Stimulated activated CD4-positive, alpha-beta T cell treated with anti-CD3 and anti-CD28 coated beads, Interleukin-1b, Interleukin-23, amount 100 ng/mL, for 1 hour (primary cell): ENCODE measurements at places on chromosomes 2 and 18.

DNA sequence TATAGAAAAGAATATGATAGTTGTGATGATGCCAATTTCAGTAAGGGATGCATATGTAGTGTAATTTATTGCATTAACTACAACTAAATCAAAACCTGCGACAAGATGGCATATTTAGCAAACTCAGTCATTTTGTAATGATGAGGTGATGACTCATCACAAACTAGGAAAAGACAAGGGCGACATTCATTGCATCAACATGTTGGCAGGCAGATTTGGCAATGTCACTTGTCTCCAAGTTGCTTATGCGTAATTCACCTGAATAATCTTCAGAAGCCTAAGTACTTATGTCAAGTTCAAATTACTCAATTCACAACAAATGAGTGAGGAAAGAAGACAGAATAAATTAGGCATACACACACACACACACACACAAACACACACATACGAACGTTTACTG is 273.2 kb upstream of the RGPD4 start:
- DNase-seq = no peak

DNA sequence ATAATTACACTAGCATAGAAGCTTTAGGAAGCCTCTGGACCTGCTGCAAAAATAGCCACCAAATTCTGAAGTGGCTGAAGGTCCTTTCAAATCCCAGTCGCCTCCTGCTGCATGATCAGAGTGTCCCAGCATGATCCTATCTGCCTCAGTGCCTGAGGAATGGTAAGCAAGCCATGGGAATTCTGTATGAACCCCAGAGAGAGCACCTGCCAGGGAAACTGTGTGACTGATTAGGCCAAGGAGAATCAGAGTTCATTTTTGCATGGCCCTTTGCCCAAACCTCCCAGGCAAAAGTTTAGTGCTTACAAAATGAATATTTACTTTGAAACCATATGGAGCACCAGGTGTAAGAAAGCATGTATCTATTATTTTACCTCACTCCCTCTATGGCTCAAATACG is 221.4 kb downstream of the ARL4C start:
- no peak for DNase-seq

- no peak for DNase-seq
Measured at GRCh38 chr18:76839086-76839794, 16.9 kb downstream of the ZNF236 start.

DNA sequence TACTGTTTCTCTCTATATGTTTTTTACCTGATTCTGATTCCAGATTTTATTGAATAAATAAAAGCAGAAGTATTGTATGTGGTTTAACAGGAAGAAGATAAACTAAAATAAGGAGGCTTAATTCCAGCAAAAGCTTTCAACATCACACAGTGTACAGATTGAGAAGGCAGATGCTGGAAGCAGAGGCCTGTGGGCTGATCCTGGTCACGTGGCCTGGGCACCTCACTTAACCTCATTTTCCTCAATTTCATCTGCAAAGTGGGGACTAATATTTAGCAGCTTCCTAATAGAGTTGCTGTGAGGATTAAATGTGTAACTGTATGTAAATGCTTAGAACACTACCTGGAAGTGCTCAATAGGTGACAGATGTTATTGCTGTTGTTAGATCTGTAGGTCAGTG is 58.0 kb downstream of the CDCA7 start:
- no peak for DNase-seq

GRCh38 chr2:238493880-238494572 is 67.3 kb downstream of the ASB1 start:
- no peak for DNase-seq

GRCh38 chr2:55901322-55901721 is 22.3 kb downstream of the EFEMP1 start:
- DNase-seq = no peak

DNA sequence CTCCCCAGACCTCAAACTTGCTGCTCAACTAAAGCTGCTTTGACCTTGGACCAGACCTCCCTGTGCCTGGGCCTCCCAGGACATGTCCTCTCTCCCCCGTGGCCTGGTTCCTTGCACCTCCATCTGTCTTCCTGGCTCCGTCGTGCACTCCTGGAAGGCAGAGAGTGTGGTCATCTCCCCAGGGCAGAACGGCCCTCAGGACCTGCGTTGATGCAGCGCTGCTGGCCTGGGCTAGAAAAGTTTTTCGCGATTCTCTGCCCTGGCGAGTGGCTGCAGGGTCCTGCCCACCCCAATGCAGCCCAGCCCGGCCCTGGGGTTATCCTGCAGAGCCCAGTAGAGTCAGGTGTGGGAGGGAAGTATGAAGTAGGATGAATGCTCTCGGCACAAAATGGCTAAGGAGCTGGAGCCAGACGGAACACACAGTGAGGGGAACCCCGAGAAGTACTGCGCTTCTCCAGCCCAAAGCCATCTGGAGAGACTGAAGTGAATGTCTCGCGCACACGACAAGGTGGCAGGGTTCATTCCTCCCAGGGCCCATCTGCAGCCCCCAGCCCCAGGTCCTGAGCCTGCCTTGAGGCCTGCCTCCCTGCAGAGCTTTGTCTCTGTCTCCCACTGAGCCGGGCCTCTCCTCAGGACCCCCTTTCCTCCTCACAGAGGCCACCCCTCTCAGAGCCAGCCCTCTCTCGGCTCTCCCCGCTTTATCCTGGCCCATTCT is 41.7 kb downstream of the ATOH8 start:
- DNase-seq = no peak

GRCh38 chr18:36757081-36757480 is 71.7 kb downstream of the TPGS2 start:
- no peak for DNase-seq

- DNase-seq = no peak
Measured at GRCh38 chr2:222982010-222982908, 69.7 kb upstream of the KCNE4 start.

DNA sequence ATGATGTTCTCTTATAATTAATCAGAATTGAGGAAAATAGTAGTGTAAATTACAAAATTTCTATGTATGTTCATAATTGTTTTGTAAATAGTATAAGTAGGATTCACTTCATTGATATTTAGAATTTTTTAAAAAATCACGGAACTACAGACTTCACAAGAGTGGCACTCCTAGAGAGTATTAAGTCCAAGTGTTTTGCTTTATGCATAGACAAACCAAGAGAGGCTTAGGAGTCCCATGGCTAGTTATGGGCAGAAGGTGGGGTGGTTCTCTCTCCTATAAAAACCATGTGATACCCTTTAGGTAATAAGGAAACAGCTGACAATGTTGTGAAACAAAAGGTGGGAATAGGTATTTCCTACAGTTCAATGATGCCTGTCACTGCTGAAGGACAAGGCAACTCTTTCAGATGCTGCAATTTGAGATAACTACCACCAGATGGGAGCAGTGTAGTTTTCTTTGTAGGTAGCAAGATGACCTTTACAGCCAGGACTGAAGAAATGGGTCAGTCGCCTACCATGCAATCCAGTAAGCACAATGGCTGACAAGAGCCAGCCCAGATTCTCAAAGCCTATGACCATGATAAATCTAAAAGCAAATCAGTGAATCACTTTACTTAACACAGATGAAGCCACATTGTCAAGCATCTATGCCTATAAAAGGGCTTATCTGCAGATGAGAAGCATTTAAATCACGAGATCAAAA is 83.9 kb downstream of the AAK1 start:
- no peak for DNase-seq

DNA sequence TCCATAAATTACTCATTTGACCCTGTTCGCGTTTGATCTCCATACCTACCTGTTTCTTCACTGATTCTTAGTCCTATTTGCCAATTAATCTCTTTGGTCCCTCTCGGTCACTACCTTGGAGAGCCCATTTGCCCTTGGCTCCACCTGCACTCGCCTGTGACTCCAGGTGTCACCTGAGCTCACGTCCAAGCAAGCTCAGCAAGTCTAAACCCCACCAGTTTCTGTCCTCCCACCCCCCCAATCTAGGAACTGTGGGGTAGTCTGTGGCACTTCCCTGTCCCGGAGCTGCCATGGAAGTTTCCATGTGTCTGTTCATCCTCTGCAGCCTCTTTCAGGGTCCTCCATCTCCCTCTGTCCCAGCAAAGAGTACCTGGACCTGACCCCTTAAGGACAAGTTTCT is 68.1 kb upstream of the BCL2L11 start:
- no peak for DNase-seq
